ENCODE measurements at places on chromosomes 3 and 15. TPM values are rescaled to one million over a fixed set of nuclear protein-coding genes. Genes with fewer than 3 reads are reported as not detected.

The ZDHHC19 gene
- total RNA-seq, result not detected

The CD80 gene
- total RNA-seq, result 19.1 TPM

The MNS1 gene
- 0.23 TPM for total RNA-seq

The C2CD4A gene
- not detected for total RNA-seq

The TM6SF1 gene
- 18.2 TPM for total RNA-seq

The TMEM212 gene
- total RNA-seq, result not detected

The PLSCR1 gene
- total RNA-seq, result 177 TPM

The KNG1 gene
- not detected for total RNA-seq

The TMCO5A gene
- total RNA-seq, result not detected

The TEX9 gene
- not detected for total RNA-seq

The GOLGA6L7 gene
- not detected for total RNA-seq

The IQCF5 gene
- not detected for total RNA-seq

The PRR20G gene
- total RNA-seq, result not detected

DNA sequence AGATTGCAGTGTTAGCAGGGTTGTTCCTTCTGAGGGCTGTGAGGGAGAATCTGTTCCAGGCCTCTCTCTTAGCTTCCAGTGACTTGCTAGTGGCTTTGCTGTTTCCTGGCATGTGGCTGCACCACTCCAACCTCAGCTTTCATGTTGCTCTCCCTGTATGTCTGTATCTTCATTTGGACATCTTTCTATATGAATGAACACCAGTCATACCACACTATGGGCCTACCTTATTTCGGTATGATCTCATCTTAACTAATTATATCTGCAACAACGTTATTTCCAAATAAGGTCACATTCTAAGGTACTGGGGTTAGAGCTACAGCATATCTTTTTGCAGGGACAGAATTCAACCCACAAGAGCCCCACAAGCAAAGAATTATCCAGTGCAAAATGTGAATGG, 356.7 kb upstream of the UMPS start:
- H3K4me3 ChIP-seq, result no peak overlapping the region
- no peak for DNase-seq
- H3K27me3 ChIP-seq, result peaks cover 10% of the 10 kb centered on the region
- no peak overlapping the region for H3K27ac ChIP-seq

DNA sequence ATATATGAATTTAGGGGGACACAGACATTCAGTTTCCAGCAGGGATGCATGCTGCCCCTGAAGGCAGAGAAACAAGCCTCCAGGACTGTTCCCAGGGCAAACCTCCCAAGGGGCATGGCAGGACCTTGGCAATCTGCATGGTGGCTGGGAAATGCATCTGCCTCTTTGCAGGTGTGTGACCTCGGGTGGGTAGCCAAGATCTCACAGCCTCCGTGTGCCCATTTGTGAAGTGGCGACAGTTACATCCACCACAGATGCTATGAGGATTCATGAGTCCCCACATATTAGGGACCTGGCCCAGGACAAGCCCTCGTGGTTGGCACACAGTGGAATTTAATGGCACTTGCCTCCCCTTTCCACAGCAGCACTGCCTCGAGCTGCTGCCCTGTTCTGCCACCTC, 29.9 kb downstream of the SLC28A1 start:
- peak overlapping the region; percentile 90 for H3K27ac ChIP-seq
- no peaks in the 10 kb centered on the region for H3K27me3 ChIP-seq
- no peak overlapping the region for H3K4me3 ChIP-seq
- H3K4me1 ChIP-seq, result peaks cover 27% of the 10 kb centered on the region

GRCh38 chr3:177930771-177931170, 605.5 kb upstream of the KCNMB2 start:
- no peak for DNase-seq
- H3K36me3 ChIP-seq, result no peaks in the 10 kb centered on the region
- H3K27ac ChIP-seq, result no peak overlapping the region

GRCh38 chr3:14839236-14839635, 20.5 kb downstream of the FGD5 start:
- peaks cover 16% of the 10 kb centered on the region for H3K27me3 ChIP-seq
- H3K4me3 ChIP-seq, result no peak overlapping the region
- no peaks in the 10 kb centered on the region for H3K36me3 ChIP-seq
- no peak overlapping the region for H3K27ac ChIP-seq
- no peaks in the 10 kb centered on the region for H3K4me1 ChIP-seq

DNA sequence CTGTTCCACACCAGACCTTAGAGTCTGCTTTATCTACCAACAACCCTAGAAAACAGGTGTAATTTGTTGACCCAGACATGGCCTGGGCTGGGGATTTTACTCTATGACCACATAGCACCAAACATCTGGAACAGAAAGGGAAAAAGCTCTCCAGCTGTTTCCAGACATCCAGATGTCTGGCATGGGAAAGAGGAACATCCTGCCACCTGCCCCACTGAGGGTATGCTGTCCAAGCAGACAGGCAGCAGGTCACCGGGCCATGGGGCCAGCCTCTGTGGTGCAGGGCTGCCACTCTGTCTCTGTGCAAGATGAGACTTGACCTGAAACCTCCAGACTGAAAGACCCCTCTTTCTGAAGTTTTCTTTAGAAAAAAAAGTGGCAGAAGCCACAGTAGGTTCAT, 359.3 kb upstream of the ICE2 start:
- H3K4me1 ChIP-seq, result peaks cover 41% of the 10 kb centered on the region
- H3K27me3 ChIP-seq, result peaks cover 23% of the 10 kb centered on the region

DNA sequence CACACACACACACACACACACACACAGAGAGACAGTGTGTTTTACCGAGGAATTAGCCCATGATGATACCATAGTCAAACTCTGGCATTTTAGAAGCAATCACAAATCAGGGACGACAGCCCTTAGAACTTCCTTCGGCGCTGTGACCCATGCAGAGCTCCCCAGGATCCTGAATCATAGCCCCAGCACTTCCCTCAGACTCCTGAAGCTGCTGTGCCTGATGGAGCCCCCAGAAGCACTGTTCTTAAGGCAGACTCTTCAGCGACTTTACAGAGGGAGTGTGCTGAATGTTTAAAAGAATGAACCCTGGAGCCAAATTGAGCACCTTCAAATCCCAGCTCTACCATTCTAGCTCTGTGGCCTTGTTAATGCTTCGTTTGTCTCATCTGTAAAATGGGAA, 89.3 kb upstream of the LIPC start:
- DNase-seq, result no peak
- no peak overlapping the region for H3K27ac ChIP-seq
- H3K4me3 ChIP-seq, result no peak overlapping the region
- no peaks in the 10 kb centered on the region for H3K4me1 ChIP-seq

GRCh38 chr3:125585595-125586223, 9.6 kb downstream of the OSBPL11 start:
- no peak overlapping the region for H3K4me3 ChIP-seq
- DNase-seq, result peak; percentile 65
- H3K27me3 ChIP-seq, result no peaks in the 10 kb centered on the region
- H3K4me1 ChIP-seq, result peaks cover 8% of the 10 kb centered on the region
- H3K36me3 ChIP-seq, result peaks cover 9% of the 10 kb centered on the region

- H3K4me3 ChIP-seq, result no peak overlapping the region
- no peak for DNase-seq
- H3K4me1 ChIP-seq, result no peaks in the 10 kb centered on the region
- no peak overlapping the region for H3K27ac ChIP-seq
- no peaks in the 10 kb centered on the region for H3K36me3 ChIP-seq
- H3K27me3 ChIP-seq, result peaks cover 8% of the 10 kb centered on the region
These were observed 35.5 kb upstream of the CHMP2B start for GRCh38 chr3:87191641-87192040.

- no peak for DNase-seq
- H3K4me1 ChIP-seq, result no peaks in the 10 kb centered on the region
- no peak overlapping the region for H3K27ac ChIP-seq
- no peaks in the 10 kb centered on the region for H3K36me3 ChIP-seq
- no peak overlapping the region for H3K4me3 ChIP-seq
These were observed 28.1 kb downstream of the TEX9 start for GRCh38 chr15:56393277-56393676.

DNA sequence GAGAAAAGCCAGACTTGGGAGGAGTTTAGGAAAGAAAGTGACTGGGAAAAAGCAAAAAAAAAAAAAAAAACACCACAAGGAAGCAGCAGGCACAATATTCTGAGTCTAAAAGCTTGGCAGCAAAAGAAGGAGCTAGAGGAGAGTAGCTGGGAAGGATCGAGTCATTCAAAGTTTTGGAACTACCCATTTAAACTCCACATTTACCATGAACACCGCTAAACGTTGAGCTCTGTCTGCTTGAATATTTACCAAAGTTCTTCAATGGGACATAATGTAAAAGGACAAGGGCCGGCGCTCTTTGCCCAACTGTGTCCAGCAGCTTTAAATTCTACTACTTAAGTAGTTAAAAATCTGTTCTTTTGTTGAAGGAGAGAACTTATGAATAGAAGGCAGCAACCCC, 481.9 kb downstream of the FOXP1 start:
- DNase-seq, result no peak
- H3K27me3 ChIP-seq, result no peaks in the 10 kb centered on the region
- peaks cover 48% of the 10 kb centered on the region for H3K36me3 ChIP-seq
- no peak overlapping the region for H3K27ac ChIP-seq
- no peak overlapping the region for H3K4me3 ChIP-seq

DNA sequence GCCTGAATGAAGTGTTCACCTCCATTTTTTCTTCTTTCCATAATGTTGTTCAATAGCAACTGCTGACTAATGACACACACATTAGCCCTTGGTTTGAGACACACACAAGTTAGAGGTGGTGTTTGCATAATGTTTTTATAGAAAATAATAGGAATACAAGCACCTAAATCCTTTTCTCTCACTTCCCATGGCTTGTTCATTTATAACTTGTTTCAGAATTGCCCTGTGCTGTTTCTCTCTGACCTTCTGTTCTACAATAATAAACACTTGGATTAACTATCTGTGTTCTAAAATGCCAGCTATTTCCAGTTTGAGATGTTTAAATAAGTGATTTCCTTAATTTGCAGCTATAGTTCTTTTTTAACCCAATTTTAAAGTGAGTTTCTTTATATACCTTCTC, 525.1 kb upstream of the ROBO2 start:
- H3K27ac ChIP-seq, result no peak overlapping the region
- no peak for DNase-seq
- H3K27me3 ChIP-seq, result no peaks in the 10 kb centered on the region

DNA sequence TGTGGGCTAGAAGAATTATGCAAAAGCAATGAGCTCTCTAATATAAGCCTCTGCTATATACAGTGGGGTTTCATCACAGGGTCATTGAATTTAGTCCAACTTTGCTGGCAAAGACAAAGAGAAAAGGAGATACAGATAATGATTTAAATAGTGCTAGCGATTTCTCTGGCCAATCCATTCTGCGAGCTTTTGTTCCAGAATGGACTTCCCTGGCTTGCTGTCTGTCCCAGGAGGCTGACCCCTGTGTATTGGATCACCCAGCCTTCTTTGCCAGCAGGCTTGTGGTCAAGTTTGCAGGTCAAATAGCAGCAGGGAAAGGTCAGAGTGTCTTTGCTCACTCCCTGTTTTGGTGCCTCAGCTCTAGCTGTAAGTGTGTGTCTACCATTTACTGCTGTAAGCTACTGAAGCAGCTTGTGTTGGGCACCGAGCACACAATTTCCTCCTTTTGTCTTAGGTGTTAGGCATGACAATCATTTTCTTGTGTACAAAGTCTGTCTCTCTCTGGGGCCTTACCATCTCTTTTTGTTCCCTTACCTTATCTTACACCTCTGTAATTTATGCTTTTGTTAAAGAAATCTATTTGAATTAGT, 55.7 kb downstream of the UNC13C start:
- DNase-seq, result no peak
- no peaks in the 10 kb centered on the region for H3K27me3 ChIP-seq
- H3K4me3 ChIP-seq, result no peak overlapping the region
- no peak overlapping the region for H3K27ac ChIP-seq
- no peaks in the 10 kb centered on the region for H3K4me1 ChIP-seq

DNA sequence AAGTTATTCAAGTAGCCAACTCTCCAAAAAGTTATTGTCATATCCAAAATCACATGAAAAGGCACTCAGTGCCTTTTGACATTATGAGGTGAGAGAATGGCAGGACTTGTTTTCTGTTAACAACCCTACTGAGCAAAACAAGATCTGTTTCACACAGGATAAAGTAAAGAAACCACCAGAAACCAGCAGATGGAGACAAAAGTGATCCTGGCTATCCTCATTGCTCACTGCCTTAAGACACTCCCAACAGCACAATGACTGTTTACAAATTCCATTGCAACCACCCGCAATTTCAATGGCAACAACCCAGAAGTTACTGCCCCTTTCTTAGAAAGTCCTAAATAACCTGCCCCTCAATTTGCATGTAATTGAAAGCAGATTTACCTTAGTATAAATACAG, 352.6 kb upstream of the NDN start:
- H3K4me3 ChIP-seq, result no peak overlapping the region
- DNase-seq, result no peak
- H3K36me3 ChIP-seq, result no peaks in the 10 kb centered on the region
- H3K27me3 ChIP-seq, result no peaks in the 10 kb centered on the region
- H3K4me1 ChIP-seq, result no peaks in the 10 kb centered on the region

GRCh38 chr15:64640146-64640871, 135.1 kb downstream of the RBPMS2 start:
- peak overlapping the region; percentile 72 for H3K27ac ChIP-seq
- peaks cover 56% of the 10 kb centered on the region for H3K4me1 ChIP-seq
- no peaks in the 10 kb centered on the region for H3K27me3 ChIP-seq
- no peak for DNase-seq
- H3K36me3 ChIP-seq, result peaks cover 49% of the 10 kb centered on the region
- H3K4me3 ChIP-seq, result peak overlapping the region; percentile 10

- DNase-seq, result no peak
- H3K36me3 ChIP-seq, result no peaks in the 10 kb centered on the region
- H3K4me1 ChIP-seq, result peaks cover 3% of the 10 kb centered on the region
These were observed 72.3 kb upstream of the LRIG1 start for GRCh38 chr3:66572938-66573710.

- no peaks in the 10 kb centered on the region for H3K4me1 ChIP-seq
- peaks cover 10% of the 10 kb centered on the region for H3K27me3 ChIP-seq
- no peak for DNase-seq
- no peak overlapping the region for H3K27ac ChIP-seq
- H3K4me3 ChIP-seq, result no peak overlapping the region
These were observed 27.0 kb downstream of the GPR156 start for GRCh38 chr3:120258009-120258408.

DNA sequence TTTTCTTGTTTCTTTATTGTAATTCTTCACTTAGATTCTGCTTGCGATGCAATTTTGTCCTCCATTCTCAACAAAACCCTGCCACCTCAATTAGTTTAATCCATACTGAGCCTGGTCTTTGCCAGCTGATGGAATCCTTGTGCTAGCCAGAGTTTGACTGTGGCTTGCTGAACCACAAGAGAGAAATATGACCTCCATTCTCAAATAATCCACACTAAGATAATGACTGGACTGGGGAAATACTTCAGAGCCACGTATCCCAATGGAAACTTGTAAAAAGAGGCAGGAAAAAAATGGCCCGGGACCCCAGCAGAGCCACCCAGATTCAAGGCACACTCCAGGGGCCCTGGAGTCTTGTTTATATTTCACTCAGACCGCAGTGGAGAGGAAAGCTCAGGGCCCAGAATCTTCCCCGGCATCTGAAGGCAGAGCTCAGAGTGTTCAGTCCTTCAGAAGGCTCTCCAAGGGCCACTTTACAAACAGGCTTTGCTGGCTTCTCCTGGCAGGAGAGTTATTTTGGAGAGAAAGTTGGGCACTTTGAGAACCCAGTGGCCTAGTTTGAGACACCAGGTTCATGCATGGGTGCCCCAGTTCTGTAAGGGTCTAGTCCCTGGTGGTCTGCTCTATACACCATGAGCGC, 62.7 kb downstream of the SSUH2 start:
- no peak overlapping the region for H3K27ac ChIP-seq
- H3K4me1 ChIP-seq, result no peaks in the 10 kb centered on the region
- no peak overlapping the region for H3K4me3 ChIP-seq
- no peaks in the 10 kb centered on the region for H3K27me3 ChIP-seq
- no peak for DNase-seq

GRCh38 chr3:36941658-36942057, 3.2 kb downstream of the TRANK1 start:
- peaks cover 15% of the 10 kb centered on the region for H3K4me1 ChIP-seq
- peaks cover 2% of the 10 kb centered on the region for H3K36me3 ChIP-seq
- no peaks in the 10 kb centered on the region for H3K27me3 ChIP-seq
- no peak for DNase-seq
- no peak overlapping the region for H3K27ac ChIP-seq

All from activated CD8-positive, alpha-beta T cell treated with anti-CD3 and anti-CD28 coated beads, Interleukin-2, amount 10 ng/mL, durations not matched to agents 7 days and 5 days (primary cell).